ENCODE measurements at places on chromosomes 3 and 15.

DNA sequence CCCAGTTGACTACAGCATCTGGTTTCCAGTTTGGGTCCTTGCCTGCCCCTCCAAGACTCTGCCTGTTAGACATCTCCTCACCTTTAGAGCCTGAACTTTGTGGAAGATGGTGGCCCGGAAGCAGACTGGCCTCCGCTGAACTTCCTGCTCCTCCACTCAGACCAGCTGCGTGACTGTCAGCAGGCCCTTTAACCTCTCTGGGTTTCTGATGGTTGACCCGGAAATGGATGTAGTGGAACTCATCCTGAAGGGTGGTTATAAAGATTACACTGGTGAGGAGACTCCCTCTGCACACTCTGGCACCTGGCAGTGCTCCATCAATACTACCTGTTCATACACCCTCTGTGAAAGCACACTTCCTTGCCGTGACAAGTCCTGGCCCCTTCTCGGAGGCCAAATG, 151.9 kb upstream of the TLE3 start:
- DNase-seq: peak; percentile 13

DNA sequence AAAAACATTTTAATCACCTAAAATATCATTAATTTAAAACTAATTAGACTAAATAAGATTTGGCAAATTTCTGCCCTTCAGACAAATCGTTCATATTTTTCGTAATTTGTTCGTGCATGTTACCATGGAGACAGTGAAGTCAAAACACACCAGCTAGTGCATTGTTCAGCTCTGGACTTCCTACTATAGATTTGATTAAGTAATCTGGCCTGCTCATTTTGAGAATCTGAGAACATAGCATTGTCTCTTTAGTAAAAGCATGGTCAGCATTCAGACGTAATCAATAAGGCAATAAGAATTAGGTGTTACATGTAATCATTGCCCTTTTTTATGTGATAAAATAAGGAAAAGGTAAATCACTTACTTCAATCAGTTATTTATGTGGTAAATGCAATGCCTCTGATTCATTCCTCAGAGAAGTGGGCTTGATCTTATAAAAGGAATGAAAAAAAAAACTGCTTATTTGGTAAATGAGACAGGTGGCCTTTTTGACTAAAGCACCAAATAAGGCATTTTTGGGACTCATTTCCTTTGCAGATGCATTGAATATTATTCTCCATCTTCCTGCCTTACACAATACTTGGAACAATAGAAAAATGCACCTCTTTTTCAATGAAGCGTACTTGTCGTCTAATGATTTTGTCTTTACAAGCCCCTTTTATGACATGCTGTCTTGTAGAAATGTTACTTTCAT, 84.5 kb upstream of the FNDC3B start:
- DNase-seq: no peak

DNA sequence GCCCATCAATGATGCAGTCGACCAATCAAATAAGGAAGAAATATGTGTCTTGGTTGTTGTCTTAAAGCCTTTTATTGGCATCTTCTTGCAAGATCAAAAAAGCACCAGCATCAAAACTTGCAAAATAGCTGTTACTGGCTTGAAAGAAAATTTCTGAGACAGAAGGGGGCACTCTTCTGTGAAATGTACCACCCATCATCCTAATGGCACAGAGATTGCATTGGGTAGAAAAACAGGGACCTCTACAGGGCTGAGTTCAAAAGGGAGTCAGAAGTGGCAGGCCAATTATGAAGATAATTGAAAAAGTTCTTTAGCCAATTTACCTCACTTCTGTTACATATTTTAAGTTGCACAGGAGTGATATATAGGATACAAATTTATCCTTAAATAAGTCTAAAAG, 122.3 kb upstream of the GPR149 start:
- DNase-seq: no peak

DNA sequence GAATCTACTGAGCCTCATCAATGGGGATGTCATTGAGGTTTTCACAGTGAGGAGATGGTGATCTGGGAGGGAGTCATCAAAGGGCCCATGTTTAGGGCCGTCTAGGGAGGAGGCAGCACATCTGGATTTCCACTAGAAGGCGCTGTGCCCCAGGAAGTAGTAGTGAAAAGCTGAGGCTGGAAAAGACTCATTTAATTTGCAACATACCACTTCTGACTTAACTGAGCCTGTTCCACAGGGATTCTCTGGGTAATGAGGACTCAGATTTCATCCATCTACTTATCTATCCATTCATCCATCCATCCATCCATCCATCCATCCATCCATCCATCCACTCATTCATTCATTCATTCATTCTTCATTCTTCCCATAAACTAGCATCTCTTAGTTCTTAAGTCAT, 17.4 kb upstream of the SHF start:
- DNase-seq: peak; percentile 57

DNA sequence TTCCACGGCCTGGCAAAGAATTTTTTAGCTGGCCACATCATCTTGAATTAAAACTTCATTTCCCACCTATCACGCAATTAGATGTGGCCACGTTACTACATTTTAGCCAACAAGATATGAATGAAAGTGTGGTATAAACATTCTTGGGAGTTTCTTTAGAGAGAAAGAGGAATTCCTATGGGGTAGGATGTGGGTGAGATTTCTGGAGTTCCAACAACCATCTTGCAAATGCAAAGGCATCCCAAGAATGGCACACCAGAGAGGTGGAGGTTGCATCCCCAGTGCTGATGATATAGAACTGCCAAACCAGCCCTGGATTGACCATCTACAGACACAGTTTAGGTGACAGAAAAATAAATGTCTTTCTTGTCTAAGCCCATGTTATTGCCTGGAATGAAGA, 66.3 kb upstream of the AKAP13 start:
- no peak for DNase-seq

DNA sequence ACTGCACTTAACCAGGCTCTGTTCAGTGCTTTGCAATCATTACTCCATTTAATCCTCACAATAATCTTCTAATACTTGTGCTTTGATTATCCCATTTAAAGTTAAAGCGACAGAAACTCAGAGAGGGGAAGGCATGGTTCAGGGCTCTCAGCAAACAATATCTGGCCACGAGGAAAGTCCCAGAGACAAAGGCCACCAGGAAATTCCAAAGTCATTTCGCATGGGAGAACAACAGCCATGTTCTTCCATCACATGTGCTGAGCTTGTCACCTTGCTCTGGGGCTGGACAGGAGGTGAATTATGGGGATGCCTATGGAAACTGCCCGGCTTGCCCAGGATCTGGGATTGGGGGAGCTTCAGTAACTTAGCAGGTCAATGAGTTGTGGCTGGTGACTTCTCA, 66.2 kb upstream of the HRH1 start:
- DNase-seq: no peak

- DNase-seq: no peak
These were observed 82.9 kb downstream of the RAP2B start for GRCh38 chr3:153244961-153245360.

- DNase-seq: no peak
These were observed 126.3 kb downstream of the IQCH start for GRCh38 chr15:67380921-67381320.

Measured in CD4-positive, alpha-beta T cell treated with Interleukin-15 for 1 hour (primary cell).